ENCODE measurements at places on chromosomes 6 and 20. TPM values are rescaled to one million over a fixed set of nuclear protein-coding genes. Genes with fewer than 3 reads are reported as not detected.

- no peak for DNase-seq
Measured at GRCh38 chr6:81764531-81764930, 12.1 kb upstream of the TENT5A start.

GRCh38 chr6:135265278-135265677 lies 84.2 kb downstream of the MYB start:
- no peak for DNase-seq

DNA sequence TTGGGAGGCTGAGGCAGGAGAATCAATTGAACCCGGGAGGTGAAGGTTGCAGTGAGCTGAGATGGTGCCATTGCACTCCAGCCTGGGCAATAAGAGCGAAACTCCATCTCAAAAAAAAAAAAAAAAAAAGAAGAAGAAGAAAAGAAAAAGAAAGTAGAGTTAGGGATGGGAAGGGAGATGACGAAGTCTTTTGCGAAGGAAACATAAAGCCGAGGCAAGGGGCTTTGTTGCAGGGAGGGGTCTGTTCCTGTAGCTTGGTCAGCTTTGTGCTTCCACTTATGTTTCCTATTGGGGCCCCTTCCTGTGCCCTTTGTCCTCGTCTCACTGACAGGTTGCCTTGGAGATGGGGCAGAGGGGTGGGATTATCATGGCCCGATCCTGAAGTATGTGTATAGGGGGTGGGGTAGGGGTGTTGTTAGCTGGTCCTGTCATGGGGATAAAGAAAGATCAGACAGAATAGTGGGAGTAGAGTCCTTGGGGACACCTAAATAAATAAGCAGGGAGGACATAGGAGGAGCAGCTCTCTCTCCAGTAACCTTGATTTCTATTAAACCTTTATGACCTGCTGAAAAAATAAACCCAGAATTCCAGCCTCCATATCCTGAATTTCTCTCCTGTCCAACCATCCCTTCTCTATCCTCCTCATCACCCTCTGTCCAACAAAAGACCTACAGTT lies 1.1 kb upstream of the CLIC1 start:
- no peak for DNase-seq

DNA sequence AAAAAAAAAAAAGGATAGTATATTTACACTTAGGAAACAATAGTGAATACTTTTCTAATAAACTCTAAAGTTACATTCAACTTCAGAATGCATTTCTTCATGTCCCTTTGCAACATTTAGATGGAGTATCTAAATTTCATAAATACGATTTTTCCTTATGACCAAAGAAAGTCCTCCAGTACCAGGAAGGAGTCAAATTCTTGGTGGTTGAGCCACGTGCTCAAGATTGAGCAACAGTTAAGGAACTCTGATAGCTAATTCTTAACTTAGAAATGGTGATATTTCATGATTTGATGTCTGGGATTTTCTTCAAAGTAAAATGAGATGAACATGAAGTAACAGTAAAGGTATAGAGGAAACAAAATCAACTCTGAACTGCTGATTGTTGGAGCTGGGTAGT lies 92.7 kb downstream of the SASH1 start:
- DNase-seq = no peak

DNA sequence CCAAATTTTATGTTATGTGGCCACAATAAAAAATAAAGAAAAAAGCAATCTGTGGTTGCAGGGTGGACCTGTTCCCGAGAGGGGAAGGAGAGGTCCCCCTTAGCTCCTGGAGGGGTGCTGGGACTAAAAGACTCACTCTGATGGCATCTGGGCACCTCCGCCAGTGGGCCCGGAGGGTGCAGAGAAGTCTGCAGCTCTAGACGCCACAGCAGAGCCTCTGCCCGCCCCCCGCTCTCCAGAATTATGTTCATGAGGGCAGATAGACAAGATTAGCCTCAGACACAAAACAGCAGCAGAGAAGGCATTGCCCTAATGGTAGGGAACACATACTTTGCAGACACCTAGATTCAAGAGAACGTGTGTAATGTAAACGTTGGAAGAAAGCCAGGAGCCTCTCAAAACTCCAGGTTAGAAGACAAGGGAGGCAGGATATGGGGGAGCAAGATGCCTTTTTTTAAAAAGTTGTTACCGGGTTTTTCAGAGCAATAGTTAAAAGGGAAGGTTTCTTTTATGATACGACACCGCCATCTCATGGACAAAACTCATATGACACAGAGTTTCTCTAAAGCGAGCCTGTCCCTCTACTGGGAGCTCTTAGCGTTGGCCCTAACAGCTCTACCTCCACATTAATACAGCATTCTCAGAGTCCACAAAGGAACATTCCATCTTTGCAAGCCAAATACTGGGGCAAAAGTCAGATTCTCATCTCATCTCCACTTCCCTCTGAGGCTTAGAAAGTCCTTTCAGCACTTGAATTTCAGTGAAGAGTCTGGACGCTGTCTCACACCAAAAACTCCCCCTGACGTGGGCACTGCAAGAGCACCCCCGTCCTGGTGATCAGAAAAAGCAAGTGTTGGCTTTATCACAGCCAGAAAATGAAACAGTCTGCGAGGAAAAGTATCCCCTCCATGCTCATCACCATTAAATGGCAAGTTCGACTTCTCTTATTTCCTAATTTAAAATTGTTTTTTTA lies 47.2 kb downstream of the FOXF2 start:
- no peak for DNase-seq

DNA sequence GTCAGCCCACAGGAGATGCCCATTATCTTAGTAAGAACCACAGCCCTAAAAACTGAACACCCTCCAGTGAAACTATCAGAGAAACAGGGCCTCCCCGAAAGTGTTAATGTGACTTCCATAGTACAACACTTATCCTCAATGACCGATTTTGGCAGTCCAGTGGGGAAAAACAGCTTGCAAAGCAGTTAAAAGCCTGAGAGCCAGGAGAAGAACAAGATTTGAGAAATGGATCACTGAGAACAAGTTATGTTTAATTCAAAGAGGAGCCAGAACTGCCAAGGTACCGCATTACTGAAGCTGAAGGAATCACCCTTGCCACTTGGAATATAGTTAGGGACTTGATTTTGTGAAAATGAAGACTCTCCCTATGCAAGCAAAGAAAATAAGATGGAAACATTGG lies 236.9 kb downstream of the QKI start:
- no peak for DNase-seq

DNA sequence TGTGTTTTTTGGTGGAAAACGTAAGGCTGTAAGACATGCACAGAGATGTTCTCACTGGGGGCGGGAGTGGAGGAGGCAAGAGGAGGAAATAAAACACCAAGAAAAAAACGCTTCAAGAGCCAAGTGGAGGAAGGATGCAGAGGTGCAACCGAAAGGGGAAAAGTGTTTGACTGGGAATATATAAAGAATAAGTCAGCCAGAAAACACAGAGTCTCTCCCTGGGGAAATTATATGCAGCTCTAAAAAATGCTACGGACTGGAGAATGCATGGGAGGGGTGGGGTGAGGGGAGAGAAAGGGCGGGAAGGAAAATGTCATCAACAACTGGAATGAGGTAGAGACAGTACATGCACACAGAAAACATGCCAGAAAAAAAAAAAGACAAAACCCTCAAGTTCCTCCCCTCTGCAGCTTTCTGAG lies 133.5 kb downstream of the SCML4 start:
- DNase-seq = no peak

DNA sequence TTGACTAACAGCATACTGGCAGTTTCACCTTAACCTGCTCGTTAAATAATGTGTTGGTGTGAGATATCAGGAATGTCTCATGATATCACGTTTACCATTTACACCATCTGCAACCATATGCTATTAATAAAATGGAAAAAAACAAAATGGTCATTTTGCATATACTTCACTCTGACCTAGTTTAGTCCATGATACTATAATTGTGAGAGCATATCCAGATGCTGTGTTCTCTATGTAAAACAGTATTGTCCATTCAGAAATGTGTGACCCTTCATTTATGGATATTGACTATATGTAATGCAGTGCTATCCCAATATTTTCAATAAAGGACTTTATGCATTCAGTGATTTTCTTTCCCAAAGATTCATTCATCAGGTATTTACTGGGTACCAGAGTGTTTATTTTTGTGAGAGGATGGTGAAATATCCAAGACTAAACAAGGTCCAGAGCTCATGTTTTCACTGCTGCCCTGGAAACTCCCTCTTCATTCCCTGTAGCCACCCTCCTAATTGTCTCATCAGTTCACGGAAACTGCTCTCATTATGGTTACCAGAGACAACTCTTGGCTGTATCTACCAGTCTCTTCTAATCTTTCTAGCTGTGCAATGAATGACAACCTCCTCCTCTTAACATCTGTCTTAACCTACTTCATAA lies 25.7 kb upstream of the HINT3 start:
- DNase-seq = no peak

The SYCP2 gene
- total RNA-seq = 5.6 TPM

DNA sequence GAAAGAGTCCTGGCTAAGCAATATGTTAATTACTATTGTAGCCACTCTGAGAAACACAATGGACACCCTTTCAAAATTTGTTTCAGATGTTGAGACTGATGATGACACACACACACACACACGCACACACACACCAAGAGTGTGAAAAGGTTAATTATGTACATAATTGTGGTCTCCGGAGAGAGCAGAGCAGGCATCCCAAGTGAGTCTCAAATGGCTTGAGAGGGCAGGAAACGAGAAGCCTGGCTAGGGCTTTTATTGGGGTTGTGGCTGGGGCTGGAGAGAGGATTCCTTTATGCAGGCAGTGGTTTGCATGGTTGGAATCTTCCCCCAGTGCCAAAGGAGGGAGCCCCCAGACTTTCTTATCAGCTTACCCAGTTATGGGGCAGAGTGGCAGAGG lies 38.2 kb upstream of the NKX2-4 start:
- no peak for DNase-seq

DNA sequence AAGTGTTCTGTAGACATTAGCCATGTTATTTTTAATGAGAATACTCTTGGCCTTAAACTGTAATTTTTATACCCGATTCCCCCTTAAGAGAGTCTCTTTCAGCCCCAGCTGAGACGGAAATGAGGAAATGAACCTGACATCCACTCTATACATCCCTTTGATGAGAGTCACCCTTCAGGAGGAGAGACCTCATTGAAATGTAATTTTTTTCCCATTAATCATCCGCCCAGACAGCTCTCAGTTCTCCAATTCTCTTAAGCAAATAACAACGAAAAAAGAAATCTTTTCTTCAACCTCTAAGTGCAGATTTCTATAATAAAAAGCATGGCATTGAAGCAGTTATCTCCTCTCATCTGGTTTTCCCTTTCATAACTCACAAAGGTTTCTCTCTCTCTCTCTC lies 243.8 kb upstream of the PMEPA1 start:
- DNase-seq = no peak

DNA sequence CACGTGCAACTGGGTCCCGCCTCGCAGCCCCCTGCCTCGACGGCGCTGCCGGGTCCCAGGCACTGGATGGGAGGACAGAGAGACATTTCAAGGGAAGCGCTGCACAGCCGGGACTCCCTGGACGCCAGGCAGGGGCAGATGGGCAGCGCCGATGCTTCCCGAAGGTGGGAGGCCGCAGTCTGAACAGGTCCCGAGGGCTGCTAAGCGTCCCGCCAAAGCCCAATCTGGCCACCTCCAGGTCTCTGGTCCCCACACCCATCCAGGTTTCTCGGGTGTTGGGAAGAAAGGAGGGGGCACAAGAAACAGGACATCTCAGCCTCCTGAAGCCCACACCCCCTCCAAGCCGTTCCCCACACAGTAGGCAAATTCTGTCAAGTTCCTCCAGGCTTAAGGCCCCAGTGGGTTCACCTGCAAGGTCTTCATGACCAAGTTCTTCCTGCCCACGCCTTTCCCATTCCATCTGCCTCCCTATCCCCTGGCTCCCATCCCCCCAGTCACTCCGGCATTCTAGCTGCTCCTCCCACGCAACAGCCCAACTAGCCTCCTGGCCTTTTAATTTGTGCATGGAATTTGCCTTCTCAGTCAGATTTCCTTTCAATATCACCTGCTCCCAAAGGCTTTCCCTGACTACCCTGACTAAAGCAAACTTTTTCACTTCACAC lies 5.4 kb upstream of the CPXM1 start:
- DNase-seq = no peak

DNA sequence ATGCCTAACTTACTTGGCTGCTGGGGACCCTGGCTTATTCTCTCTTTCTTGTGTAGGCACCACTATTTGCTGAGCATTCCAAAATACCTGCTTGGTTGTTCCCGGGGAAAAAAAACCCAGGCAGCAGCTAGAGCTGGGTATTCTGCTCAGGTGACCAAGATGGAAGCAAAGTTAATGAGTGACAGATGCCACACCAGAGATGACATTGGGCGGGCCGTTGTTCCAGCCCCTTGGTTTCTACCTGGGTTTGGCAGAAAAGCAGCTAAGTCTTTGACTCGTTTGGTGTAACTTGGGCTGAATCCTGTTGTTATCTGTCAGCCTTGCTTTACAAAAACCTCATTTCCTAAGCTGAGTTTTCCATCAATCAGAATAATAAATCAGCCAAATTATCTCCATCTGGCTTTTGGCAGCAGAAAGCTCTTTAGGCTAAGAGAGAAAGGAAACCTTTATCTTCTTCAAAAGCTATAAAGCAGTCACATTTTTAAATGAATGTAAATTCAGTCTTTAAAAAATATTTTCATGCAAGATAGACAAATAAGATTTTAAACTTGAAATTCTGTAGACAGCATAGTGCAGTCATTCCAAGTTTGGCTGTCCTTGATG lies 202.0 kb upstream of the GMDS start:
- DNase-seq = no peak

GRCh38 chr6:130132286-130132701 lies 90.5 kb downstream of the SAMD3 start:
- DNase-seq = no peak

DNA sequence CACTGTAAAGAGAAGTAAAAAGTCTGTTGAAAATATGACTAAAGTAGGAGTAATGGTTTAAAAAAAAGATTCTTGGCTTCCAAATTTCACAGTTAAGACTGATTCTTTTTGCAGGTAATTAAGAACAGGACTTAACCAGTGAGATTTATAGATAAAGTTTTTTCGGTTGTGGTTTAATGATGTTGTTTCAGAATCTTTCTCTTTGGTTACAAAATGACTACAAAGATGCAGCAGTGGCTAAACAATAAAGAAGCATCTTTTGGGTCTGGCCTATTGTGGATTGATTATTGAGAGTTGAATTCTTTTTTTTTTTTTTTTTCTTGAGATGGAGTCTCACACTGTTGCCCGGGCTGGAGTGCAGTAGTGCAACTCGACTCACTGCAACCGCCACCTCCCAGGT lies 109.7 kb downstream of the AKAP7 start:
- DNase-seq = no peak

The FNDC1 gene
- total RNA-seq = 1.4 TPM

DNA sequence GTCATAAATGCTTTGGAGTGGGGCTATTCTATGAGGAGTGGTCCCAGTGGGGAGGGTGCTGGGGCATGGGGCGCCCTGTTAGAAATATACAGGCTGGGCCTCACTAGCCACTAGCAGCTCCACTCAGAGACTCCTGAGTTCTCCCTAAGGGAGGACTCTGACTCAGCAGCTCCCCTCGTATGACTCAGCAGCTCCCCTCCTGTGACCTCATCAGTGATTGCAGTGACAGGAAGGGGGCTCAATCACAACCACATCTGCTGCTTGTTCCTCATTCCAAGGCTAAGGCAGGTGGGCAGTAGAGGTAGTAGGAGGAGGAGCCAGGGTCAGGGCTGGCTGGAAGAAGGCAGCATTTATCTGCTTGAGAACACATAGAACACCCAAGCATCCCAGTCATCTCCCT lies 73.7 kb downstream of the PRND start:
- no peak for DNase-seq

The OR2H2 gene
- total RNA-seq = not detected

The ABHD16B gene
- total RNA-seq = not detected
